ENCODE measurements at places on chromosomes 1 and 21.

- DNase-seq: no peak
Observed at GRCh38 chr21:30612132-30612531, 1.6 kb downstream of the KRTAP6-1 start.

GRCh38 chr1:183646776-183647175, 6.3 kb downstream of the APOBEC4 start:
- DNase-seq: no peak

DNA sequence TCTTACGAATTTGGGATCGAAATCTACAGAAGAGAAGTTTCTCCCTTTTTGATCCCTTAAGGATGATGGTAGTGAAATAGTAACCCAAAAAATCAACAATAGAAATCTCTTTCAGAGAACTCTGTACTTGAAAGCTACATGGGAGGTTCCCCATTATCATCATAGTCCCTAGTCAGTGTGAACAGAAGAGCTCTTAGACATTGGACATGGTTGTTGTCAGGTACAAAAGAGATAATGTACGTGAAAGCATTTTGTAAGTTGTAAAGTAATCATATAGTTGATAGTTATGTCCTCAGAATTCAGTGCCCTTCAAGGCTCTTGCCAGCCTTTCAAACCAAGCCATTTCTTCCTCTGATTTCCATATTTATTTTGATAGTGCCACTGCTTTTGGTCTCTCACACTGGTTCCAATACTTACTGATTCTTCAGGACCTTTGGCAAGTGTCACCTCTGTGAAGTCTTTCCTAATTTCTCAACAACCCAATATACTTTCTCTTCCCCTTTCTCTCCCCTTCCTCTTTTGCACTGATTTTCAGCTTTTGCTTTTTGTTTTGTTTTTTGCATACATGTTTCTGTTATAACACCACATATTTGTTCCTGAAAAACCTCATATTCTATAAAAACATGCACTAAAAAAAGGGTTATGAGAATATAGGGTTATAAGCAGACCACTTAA, 22.4 kb downstream of the VPS45 start:
- DNase-seq: no peak

- no peak for DNase-seq
Observed at GRCh38 chr1:38526046-38526445, 333.5 kb downstream of the RRAGC start.

DNA sequence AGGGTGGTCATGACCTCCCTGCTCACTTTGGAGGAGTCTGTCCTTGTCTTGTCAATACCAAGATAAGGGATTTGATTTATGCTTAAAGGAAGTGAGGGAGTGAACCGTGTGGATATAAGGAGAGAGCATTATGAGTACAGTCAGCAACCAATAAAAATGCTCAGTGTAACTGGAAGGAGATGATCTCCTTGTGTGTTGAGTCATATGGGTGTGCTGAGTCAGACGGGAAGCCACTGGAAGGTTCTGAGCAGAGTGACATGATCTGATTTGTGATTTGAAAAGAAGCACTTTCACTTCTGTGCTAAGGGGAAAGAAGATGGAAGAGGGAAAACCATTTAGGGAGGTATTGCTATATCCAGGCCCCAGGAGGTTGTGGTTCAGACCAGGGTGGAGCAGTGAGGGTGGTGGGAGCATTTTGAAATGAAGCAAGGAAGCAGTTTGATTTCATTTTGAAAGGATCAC, 2.5 kb upstream of the BCL10 start:
- DNase-seq: peak; percentile 97

DNA sequence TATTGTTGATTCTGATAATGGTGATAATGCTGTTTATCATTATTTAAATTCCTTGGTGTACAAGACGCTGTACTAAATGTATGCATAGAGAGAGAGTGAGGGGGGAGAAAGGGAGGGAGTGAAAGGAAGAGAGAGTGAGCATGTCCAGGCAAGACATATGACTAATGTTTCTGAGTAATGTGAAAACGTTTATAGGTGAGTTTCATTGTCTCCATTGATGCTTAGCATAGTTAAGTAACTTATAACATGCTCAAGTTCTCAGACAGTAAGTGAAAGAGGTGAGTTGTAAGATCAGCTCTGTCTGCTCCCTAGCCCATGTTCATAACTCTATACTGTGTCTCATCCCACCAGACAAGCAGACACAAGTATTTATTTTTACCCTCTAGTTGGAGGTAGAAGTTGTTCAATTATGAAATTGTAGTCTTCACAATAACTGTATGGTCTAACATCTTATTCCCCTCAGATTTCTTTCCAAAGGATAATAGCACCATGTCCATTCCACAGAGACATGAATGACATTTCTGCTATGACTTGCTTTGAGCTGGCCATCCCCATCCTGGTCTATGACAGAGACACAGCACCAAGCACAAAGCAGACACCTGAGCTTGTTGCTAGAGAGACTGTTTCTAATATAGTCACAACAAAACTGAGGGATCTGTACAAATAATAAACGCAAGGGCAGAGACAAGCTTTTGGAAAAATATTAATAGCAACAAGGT, 285.1 kb downstream of the CACNA1E start:
- no peak for DNase-seq

DNA sequence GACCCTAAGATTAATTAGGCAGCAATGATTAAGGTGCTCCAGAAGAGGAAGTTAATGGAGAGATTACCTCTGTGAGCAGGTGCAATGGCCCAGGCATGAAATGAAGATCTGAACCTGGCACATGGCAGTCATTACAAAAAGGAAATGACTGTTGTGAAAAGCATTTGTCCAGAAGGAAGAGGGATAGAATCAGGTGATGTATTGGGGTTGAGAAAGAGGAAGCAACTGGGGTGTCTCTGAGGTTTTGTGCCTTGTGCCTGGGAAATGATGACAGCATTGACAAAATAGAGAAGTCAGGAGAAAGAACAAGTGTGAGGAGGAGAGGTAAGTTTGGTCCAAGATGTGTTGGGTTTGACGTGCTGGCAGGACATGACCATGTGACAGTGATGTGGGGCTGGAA, 5.6 kb downstream of the CRCT1 start:
- DNase-seq: no peak

- DNase-seq: no peak
Observed at GRCh38 chr21:34733852-34734251, 65.1 kb downstream of the CLIC6 start.

GRCh38 chr21:17777072-17777765, 41.9 kb downstream of the C21orf91 start:
- DNase-seq: peak; percentile 56
